ENCODE measurements at places on chromosomes 13 and 19.

DNA sequence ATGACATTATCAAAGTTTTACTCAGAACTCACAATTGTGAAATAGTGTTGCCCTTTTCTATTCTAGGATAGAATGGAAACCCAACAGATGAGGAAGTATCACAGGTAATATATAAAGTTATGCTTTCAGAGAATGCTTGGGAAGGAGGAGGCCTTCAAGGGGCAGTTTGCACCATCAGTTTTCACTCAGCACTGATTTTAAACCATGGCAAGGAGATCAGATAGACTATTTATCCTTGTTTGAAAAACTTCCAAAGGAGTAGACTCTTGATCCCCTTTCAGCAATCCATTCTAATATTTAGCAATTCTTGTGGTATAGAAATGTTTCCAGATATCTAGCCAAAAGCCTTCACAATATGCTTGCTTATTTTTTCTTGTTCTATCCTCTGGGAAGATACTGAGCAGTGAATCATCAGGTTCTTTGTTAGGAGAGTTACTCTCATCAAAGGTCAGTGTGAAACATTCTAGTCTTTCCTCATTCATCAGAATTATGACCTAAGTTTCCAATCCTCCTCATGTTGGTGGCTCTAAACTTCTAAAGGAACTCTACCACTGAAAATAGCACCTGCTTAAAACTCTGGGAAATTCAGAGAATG is 3.8 kb downstream of the GPC6 start:
- DNase-seq = no peak

GRCh38 chr13:75985132-75985531 is 349.0 kb downstream of the LMO7 start:
- no peak for DNase-seq

- DNase-seq = no peak
Measured at GRCh38 chr13:106987427-106987785, 419.5 kb upstream of the ARGLU1 start.

DNA sequence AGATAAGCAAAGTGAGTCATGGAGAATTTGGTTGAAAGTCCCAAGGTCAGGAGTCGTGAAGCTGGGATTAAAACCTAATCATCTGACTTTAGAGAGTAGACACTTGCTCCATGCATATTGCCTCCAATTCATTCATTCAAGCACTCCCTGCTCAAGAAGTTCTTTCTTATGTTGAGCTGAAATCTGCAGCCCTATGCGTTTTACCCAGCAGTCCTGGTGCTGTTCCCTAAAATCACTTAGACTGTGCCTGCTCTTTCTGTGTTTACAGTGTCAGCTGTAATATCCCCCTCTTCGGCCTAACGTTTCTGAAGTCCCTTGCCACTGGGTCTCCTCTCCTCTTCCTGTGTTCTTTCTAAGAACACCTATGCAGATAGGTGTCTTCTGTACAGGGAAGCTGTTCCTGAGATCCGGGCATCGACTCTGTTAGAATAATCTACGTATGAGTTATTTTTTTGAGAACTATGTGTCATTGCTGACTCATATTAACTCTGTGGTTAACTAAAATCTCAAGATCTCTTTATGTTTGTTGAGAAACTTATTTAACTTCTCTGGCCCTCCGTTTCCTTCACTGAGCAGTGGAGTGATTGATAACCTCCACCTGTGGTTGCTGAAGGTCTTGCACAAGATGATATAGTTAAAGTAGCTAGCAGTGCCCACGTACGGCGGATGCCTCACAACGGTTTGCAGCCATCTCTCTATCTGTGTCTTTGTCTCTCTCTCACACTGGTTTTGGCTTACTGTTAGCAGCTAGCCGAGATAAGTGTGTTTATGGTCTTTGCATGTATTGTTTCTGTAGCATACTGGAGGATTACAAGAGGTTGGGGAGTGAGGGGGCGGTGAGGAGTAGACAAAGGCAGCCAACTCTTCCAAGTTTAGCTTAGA is 4.7 kb downstream of the ALOX5AP start:
- no peak for DNase-seq

DNA sequence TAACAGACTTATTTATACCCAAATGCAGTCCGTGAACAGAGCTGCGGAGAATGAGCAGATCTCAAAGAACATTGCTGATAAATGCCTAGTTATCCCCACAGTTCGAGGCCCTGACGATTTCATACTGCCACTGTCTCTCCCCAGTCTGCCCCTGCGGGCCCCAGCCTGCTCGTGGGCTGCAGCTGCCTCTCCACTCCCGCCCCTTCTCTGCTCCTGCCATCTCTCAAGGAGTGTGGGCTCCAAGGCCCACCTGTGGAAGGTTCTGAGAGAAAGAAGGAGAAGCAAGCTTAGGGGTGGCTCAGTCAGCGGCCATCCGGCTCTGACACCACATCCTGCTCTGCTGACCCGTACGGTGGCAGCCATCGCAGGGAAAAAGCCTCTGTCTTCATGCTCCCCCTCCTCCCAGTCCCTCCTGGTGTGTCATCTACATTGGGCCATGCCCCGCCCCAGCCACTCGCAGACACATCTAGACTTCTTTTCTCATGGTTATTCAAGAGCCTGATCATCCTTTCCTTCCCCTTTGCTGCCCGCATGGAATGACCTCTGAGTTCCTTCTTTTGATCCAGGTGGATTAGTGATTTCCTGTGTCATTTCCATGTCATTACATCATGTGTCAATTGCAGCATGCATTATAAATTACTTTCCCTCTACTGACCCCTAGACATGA is 52.0 kb downstream of the EPS15L1 start:
- no peak for DNase-seq

All from NCI-H1436 treated with DMSO at 0.1 percent for 48 hours (cell line).